K562 (cell line): ENCODE measurements at places on chromosomes 1 and 21.

DNA sequence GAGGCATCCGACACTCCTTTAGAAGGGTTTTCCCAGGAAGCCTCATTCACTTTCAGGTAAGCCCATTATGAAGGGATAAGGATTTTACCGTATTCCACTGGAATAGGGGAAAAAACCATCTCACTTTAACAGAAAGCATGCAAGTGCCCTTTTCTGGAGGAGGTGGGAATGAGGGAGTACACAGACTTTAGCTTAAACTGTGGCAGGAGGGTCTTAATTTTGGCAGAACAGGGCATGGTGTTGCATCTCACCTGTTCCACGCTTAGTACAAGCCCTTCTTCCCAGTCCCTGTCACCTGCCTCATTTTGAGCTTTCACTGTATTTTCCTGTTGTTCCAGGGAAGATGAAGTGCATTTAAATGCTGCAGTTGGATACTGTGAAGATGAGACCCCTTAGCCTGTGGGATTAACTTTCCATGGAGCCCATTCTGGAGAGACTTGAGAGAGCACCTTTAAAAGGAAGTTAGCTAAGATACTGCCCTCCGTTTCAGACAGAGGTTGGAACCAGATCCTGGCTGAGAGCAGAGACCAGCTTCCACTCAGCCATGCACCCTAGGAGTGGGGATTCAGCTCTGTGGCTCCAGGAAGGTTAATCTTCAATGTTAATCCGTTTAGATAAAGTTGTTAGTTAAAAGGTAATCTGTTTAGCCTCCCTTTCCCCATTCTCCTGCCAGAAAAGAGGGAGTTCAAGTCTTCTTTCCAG, 42.6 kb downstream of the PBX1 start:
- no peak for DNase-seq

DNA sequence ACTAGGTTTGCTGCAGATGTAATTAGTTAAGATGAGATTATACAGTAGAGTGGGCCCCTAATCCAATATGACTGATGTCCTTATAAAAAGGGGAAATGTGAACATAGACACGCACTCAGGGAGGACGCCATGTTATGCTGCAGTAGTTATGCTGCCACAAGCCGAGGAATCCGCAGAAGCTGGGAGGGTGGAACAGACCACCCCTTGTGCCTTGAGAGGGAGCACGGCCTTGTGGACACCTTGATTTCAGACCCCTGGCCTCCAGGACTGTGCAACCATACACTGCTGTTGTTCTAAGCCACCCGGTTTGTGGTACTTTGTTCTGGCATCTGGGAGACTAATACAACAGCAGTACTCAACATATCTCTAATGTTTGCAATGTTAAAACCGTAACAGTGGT, 57.9 kb upstream of the HIVEP3 start:
- no peak for DNase-seq

GRCh38 chr1:113545626-113546025, 155.3 kb downstream of the MAGI3 start:
- no peak for DNase-seq

- no peak for DNase-seq
These were observed 40.0 kb upstream of the APP start for GRCh38 chr21:26210614-26211013.

DNA sequence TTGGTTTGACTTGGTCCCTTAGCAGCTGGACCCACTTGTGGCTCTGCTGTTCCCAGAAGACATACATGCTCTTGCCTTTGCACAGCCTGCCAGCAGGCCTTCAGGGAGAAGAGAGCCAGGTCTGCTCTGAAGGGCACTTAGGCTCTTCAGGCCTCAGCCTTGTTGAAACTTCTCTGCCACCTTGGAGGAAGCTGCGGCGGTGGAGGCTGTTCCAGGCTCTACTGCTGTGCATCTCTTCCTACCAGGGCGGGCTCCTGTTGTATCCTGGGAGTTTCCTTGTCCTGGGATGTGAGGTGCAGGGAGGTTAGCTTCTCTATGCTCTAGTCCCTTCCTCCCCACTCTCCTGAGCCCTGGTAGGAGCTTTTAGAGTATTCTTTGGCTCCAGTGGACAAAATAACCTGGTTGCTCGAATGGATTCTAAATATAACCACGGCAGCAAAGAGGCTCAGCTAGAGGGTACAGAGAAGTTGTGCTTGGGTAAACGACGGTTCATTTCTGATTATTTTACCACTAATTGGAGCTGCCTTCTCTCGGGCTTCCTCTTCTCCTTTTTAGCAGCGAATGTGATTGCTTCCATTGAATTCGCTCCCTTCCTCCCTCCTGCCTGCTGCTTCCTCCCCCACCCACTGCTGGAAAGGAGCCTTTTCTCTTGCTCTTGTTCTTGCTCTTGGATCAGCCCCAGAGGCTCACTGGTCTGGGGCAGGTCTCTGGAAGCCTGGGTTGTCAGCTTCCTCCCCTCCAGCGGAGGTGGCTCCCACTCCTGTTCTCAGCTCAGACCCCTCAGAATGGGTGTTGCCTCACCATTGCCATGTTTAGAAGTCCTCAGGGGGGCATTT, 126.6 kb upstream of the CACNA1E start:
- DNase-seq = no peak

DNA sequence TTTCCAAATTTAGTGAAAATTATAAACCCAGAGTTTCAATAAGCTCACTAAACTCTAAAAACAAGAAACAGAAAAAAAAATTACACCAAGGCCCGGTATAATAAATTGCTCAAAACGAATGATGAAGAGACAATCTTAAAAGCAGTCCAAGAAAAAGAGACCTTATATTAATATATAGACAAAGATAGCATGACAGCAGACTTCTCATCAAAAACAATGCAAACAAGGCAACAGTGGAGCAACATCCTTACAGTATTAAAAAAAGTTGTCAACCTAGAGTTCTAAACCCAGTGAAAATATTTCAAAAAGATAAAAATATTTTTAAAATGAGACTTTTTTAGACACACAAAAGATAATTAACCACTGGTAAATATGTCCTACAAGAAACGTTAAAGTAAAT, 46.7 kb downstream of the KIFAP3 start:
- DNase-seq = no peak

GRCh38 chr1:54396261-54396933, 9.8 kb downstream of the SSBP3 start:
- DNase-seq = no peak

- no peak for DNase-seq
These were observed 63.2 kb upstream of the EFHD2 start for GRCh38 chr1:15346346-15347030.

DNA sequence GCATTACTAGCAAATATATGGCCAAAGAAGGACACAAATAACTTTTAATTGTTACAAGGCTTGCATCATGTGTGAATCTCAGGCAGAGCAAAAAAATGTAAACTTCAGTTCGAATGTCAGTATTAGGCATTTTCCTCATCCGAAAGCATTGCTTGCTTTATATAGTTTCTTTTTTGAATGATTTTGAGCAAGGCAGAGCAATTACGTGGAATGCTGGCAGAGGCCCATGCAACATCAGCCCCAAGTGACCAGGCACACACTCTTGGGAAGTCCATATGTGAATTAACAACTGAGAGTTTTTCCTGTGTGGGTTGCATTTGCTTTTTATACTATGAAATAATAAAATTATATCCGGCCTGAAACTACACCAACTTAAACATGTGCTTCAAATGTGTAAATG, 274.8 kb downstream of the PTPRC start:
- no peak for DNase-seq

- no peak for DNase-seq
These were observed 40.7 kb upstream of the USP24 start for GRCh38 chr1:55255901-55256300.

- DNase-seq = no peak
These were observed 27.5 kb downstream of the HUNK start for GRCh38 chr21:31900121-31900895.

DNA sequence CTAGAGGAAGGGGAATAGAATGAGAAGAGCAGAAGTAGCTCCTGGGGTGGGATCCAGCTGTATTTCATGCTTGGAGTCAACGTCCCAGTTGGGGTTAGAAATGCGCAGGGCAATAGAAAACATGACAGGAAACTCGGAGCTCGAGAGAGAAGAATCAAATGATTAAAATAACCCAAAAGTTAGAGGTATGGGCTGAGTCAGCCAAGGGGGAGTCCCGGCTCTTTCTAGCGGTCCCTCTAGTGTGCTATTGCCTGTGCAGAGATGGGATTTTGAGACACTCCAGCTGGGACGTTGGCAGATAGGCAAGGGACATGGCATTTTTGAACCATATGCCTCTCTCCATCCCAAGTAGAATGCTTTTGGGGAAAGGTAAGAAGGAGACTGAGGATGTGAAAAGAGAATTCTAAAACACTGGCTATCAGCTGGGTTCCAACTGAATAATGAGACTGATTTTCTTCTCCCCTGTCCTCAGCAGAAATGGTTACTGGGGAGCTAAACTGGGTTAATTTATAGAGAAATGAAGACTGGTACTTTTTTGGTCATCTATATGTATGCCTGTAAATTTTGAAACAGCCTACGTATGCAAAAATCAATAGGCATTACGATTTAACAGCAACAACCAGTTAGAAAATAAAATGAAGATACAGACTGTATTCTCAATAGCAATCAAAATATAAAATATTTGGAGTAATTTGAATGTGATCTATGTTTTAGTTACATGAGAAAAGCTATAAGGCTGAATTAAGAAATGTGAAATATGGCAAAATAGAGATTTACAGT, 7.0 kb upstream of the VPS26C start:
- DNase-seq = no peak

DNA sequence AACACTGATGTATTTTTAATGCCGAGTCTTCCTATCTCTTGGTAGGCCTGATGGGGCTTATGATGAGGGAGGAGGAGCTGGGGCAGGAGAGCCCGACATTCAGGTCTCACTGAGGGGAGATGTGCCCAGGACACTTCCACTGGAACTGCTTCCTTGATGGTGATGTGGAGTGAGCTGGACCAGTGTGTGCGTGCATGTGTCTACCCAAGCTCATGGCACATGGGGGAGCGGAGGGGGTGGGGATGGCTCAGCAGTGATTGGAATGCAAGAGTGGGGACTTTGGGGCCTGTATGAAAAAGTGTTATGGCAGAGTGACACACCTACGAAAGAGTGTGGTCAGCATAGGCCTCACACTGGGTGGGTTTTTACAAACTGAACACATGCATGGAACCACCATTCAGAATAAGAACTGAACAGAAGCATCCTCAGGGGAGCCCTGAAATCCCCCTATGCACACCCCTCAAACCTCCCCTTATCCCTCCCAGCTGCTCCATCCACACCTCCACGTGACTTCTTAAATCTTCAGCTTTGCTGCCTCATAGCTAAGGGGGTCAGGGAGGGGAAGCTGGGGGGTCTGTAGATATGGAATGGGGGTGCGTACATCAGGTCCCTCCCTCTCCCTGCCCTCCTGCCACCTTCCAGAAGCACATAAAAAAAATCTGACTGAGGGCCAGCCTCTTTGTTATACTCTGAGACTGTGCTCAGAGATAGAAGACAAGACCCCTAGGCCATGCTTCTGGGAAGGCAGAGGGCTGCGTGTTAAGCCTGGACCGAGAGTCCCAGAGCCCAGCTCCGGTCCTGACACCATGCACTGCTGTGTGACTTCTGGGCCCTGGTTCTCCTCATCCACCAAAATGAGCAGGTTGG, 11.6 kb downstream of the IL6R start:
- no peak for DNase-seq

GRCh38 chr1:154212083-154212482, 6.0 kb upstream of the CFAP141 start:
- DNase-seq = no peak

DNA sequence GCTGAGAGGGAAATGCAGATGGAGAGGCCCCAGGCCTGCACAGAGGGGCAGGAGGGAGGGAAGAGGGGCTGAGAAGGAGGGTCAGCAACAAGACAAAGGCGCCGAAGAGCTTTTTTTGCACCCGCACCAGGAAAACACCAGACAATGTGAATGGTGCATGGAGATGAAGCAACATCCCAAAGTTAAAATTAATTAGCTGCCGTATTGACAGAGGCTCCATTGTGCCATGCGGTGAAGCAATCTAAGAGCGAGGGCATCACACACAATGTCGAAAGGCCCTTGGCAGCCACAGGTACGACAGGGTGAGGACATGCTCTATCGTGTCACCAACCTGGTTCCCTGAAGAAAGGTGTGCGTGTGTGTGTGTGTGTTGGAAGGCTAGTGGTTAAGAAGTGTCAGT, 41.2 kb downstream of the SSBP3 start:
- DNase-seq = no peak

DNA sequence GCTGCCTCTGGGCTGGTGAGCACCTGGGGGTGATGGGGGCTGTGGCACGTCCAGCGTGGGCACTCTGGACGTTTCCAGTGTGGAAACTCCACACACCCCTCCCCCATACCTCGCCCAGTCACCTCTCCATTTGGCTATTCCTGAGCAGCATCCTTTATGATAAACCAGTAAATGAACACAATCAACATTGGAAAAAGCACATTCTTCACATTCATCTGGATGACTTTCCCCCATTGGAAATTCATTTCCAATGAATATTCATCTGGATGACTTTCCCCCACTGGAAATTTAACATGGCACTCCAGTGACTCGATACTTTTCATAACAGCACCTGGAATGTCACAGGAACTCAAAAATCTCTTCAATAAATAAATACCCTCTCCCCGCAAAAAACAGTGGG, 104.8 kb upstream of the KRTAP19-8 start:
- DNase-seq = no peak

DNA sequence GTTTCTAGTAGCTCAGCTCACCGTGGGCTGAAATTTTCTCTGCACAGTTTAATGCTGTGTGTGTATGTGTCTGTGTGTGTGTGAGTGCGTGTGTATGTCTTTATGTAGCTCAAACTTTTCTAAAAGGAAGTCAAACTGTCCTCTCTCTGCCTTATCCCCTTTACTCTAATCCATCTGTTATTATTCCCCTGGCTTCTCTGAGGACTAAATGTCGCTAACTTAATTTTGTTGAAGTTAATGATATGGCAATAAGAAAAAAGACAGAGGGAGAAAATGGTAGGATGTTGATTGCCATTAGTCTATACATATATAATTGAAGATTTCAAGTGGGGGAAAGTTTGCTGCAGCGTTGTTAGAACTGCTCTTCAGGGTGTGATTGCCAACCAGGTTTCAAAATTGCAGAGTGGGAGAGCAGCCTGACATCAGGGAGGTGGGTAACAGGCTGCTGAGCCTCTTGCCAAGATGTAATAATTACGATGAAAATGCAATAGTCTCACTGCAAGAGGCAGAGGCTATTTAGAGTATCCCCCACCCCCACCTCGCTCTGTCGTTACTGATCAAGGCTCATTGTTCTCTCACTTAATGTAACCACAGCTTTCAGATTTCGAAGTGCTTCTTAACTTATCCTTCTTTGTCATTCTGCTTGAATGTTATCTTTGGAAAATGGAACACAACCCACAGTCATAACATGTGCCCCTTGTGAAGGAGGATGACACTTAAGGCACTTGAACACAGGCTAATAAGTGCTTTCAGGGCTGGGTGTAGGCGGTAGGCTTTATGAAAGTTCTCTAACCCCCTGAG, 559.0 kb upstream of the PLXNA2 start:
- DNase-seq = no peak

DNA sequence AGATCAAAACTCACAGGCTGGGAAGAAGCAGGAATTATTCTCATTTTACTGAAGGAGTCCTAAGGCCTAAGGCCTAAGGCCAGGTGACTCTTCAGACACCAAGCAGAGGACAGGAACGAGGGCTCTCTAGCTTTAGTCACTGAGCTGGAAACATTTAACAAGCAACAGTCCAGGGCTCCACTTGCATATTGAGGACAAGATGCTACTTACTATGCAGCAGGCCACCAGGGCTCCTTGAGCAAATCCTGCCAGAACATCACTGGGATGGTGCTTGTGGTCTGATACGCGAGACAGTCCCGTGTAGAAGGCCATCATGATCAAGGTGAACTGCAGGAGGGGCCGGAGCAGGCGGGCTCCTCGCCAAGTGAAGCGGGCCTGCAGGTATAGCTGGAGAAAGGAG, 67.6 kb downstream of the PLPP3 start:
- no peak for DNase-seq

GRCh38 chr1:116288201-116288598, 84.8 kb upstream of the ATP1A1 start:
- DNase-seq = no peak
